ENCODE measurements at places on chromosomes 5 and 9. TPM values are rescaled to one million over a fixed set of nuclear protein-coding genes. Genes with fewer than 3 reads are reported as not detected.

GRCh38 chr9:95874989-95875304, 544 bp upstream of the ERCC6L2 start:
- peak; percentile 76 for DNase-seq

GRCh38 chr9:8329561-8330283, 530.1 kb upstream of the DMAC1 start:
- no peak for DNase-seq

The RANBP3L gene
- 2.3 TPM for total RNA-seq

DNA sequence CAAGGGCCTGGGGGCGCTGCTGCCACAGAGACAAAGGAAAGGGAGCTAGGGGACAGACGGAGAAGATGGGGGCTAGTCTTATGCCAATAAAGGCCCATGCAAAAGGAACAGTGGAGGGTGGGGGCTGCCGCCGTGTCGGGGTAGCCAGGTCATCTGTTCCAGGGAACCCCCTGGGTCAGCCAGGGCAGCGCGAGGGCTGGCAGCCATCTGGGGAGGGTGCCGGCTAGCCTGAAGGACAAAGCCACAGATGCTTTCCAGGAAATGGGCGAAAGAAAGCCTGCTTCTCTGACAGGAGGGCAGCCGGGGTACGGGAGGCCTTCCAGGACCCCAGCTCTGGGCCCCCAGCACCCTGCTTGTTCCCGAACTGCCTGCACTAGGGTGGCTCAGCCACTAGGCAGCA, 1.6 kb upstream of the CARD9 start:
- DNase-seq: no peak

DNA sequence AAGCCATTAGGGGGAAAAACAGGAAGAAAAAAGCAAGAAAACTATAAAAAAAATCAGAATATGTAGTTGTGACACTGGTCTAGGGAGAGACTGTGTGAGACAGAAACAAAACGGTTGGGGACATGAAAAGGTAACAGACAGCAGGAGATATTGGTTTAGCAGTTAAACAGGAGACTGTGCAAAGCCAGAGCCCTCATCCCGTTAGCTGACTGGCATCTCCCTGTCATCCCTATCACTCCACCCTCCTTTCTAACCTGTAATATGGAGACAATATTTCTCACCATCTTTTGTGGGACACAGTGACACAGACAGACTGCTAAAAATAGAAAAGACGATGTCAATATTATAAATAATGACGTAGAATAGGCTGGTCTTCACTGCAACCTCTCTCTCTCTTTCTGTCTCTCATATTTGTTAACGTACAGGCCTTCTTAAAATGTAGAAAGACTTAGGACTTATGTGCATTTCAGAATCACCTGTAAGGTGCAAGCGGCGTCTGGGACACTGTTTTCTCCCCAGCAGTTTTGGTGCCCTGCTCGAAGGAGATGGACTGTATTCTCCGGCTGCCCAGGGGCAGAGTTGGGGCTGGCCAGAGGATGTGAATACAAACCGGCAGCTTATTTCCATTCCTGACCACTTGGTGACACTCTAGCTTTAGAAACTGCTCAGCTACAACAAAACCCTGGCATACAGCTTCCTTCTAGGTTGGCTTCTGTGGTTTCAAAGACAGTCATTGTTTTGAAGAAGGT, 190.6 kb downstream of the MAT2B start:
- DNase-seq: peak; percentile 86

GRCh38 chr5:99674101-99674500, 745.3 kb upstream of the CHD1 start:
- DNase-seq: no peak
